Kidney capillary endothelial cell (primary cell): ENCODE measurements at places on chromosomes 11 and 22.
A peak's percentile ranks its signal among the peaks of the same experiment; 100 is the strongest.

- peak; percentile 99 for DNase-seq
Observed at GRCh38 chr22:27718186-27719035, 83.1 kb downstream of the MN1 start.

- no peak for DNase-seq
Observed at GRCh38 chr11:31676280-31676982, 134.7 kb downstream of the PAX6 start.

DNA sequence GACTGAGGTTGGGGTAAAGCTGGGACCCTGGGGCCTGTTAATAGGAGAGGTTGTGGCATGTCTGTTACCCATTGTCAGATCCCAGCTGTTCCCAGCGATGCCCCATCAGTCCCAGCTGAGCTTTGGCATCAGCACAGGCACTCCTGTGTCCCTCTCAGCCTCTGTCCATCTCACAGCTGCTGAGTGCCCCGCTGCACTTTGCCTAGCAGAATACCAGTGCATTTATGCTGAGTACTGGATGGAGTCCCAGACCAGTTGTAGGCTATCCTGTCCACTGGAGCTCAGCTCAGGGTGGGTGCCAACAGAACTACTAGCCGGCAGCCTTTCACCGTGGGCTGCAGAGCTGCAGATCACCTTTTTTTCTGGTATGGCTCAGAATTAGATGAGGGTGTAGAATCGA, 9.9 kb downstream of the FXYD6 start:
- DNase-seq = no peak

- no peak for DNase-seq
Observed at GRCh38 chr11:132864811-132865576, 667.3 kb downstream of the OPCML start.

DNA sequence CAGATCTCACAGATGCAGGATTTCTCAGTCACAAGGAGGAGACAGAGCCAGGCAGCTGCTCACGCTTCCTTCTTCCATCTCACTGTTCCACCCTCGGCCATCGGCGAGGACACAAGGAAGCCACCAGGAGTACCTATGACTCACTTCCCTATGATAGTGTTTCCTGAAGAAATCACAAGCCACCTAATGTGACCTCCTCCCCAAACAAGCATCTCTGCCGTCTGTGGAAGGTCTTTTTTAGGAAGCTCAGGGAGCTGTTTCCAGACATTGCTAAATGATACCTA, 672.7 kb downstream of the TBC1D22A start:
- no peak for DNase-seq
